ENCODE measurements at places on chromosomes 5 and 9. TPM values are rescaled to one million over a fixed set of nuclear protein-coding genes. Genes with fewer than 3 reads are reported as not detected.

PHF24 gene
- not detected for total RNA-seq

OMD gene
- 0.07 TPM for total RNA-seq

KLHL3 gene
- total RNA-seq = 14.9 TPM

SLC1A3 gene
- total RNA-seq = not detected

SOX30 gene
- total RNA-seq = not detected

PCDHA11 gene
- total RNA-seq = 0.07 TPM

CCDC152 gene
- 1.1 TPM for total RNA-seq

PGM5 gene
- total RNA-seq = 0.26 TPM

SLCO6A1 gene
- not detected for total RNA-seq

KIF27 gene
- 2.7 TPM for total RNA-seq

SEC16A gene
- total RNA-seq = 18.8 TPM

MEGF9 gene
- 27.4 TPM for total RNA-seq

LRRC19 gene
- total RNA-seq = not detected

LEAP2 gene
- total RNA-seq = 0.67 TPM

PCDH1 gene
- 135 TPM for total RNA-seq

DIPK1B gene
- 177 TPM for total RNA-seq

FGFR4 gene
- total RNA-seq = 1.2 TPM

ZNF474 gene
- 0.07 TPM for total RNA-seq

TYRP1 gene
- total RNA-seq = 0.28 TPM

PPP2CA gene
- 174 TPM for total RNA-seq

SPRY4 gene
- 7.4 TPM for total RNA-seq

BNC2 gene
- total RNA-seq = 16.8 TPM

CDX1 gene
- total RNA-seq = not detected

INSYN2B gene
- total RNA-seq = 21.4 TPM

MEF2C gene
- 33.2 TPM for total RNA-seq

IL33 gene
- 16.6 TPM for total RNA-seq

SLC31A1 gene
- total RNA-seq = 17.5 TPM

NME5 gene
- 1.1 TPM for total RNA-seq

PTPA gene
- total RNA-seq = 109 TPM

KDM3B gene
- total RNA-seq = 52.0 TPM

SPOCK1 gene
- total RNA-seq = 324 TPM

EMB gene
- not detected for total RNA-seq

SNCAIP gene
- total RNA-seq = 18.9 TPM

DDX4 gene
- not detected for total RNA-seq

ANKDD1B gene
- total RNA-seq = 0.20 TPM

GABRG2 gene
- total RNA-seq = not detected

EDIL3 gene
- 8.6 TPM for total RNA-seq

RABL6 gene
- total RNA-seq = 96.1 TPM

SLC6A19 gene
- not detected for total RNA-seq

HTR4 gene
- total RNA-seq = not detected

GOLPH3 gene
- total RNA-seq = 63.4 TPM

DPM2 gene
- 12.1 TPM for total RNA-seq

PROB1 gene
- 2.5 TPM for total RNA-seq

PAEP gene
- not detected for total RNA-seq

OR2Y1 gene
- total RNA-seq = not detected

IL9 gene
- not detected for total RNA-seq

OR1Q1 gene
- total RNA-seq = not detected

CHSY3 gene
- 2.1 TPM for total RNA-seq

FRMD3 gene
- 17.2 TPM for total RNA-seq

LAMC3 gene
- total RNA-seq = 0.07 TPM

NDUFB6 gene
- 41.7 TPM for total RNA-seq

OTULINL gene
- total RNA-seq = 0.14 TPM

IL17B gene
- total RNA-seq = not detected

WDR31 gene
- total RNA-seq = 1.4 TPM
